ENCODE measurements at places on chromosomes 11 and 22.

DNA sequence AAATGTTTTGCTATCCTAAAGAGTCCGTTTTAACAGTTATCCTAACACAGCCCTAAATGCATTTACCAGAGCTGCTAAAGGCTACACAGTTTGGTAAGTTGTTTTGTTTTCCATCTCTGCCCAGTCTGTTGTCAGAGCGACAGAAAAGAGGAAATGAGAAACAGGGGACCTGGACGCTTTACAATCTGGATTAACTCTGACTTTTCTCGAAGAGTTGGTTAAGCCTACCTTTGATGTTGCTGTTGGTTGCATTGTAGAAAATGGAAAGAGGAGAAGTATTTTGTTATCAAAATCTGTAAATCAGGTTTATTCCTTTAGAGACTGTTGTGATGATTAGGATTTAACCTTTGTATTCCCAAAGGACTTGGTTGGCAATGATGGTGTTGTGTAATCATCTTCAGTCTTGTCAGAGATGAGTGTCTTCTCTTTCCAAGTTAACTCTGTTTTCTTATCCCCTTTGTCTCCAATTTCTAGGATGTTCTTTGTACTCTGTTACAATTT is 481 bp downstream of the ANGPTL5 start:
- DNase-seq, result no peak

DNA sequence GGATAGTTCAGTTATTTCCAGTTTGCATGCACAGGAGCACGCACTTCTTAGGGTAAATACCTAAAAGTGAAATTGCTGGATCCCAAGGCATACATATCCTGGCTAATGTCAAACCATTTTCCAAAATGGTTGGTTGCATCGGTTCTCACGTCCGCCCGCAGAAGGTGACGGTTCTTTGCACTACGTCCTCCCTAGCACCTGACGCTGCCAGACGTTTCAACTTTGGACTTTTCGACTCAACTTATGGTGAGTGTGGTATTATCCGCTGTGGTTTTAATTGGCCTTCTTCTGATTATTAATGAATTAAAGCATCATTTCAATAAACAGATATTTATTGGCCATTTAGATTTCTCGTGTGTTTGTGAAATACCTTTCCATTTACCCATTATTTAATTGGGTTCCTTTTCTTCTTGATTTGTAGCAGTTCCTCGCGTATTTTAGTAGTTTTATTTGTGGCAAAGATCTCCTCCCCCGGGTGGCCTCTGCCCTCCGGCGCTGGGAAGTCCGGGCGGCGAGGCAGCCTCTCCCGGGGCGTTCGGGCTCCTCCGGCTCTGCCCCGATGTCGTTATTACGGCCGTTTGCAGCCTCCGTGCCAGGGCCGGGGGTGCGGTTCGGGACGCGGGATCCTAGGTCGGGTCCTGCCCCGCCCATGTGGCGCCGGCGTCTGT is at the start of gene JHY:
TSS of gene JHY (plus strand) at position 571 of the 668 bp plus-strand sequence. CDS start 3,091 bp downstream, outside the sequence.
- no peak for DNase-seq

GRCh38 chr11:104361975-104362374 is 198.0 kb upstream of the PDGFD start:
- DNase-seq, result no peak

DNA sequence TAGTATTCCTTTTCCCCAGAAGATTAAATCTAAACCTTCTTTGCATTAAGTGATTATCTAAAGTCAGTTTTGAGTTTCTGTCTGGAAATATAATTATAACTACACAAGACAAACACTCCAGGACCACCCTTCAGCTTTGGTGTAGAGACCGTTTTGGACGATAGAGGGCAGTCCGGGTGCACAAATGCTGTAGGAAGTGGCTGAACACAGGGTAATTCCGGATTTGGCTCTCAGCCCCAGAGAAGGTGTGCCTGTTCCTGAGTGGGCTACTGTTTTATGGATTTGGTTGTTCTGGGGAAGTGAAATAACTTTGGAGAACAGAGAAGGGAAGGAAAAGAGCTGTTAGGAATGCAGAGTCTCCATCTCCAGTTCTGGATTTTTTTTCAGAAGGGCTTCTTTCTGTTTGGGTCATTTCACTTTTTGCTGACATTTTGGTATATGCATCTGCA is 14.8 kb downstream of the EXT2 start:
- no peak for DNase-seq

DNA sequence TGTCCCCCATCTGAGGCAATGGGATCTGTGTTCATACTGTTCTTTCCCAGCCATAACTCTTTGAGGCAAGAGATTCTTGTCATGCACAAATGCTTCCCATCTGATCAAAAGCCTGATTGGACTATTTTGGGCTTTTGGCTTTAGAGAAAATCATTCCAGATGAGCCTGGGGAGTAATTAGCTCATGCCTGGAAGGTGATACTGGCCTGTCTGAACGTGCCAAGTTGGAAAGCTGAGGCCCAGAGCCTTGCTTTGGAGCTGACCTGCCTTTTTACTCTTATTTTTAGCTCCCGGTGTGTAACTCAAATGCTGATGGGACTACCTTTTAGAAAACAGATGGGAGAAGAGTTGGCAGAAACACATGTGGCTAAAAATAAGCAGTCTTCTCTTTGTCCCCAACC is 105.0 kb downstream of the DBX1 start:
- DNase-seq, result no peak

DNA sequence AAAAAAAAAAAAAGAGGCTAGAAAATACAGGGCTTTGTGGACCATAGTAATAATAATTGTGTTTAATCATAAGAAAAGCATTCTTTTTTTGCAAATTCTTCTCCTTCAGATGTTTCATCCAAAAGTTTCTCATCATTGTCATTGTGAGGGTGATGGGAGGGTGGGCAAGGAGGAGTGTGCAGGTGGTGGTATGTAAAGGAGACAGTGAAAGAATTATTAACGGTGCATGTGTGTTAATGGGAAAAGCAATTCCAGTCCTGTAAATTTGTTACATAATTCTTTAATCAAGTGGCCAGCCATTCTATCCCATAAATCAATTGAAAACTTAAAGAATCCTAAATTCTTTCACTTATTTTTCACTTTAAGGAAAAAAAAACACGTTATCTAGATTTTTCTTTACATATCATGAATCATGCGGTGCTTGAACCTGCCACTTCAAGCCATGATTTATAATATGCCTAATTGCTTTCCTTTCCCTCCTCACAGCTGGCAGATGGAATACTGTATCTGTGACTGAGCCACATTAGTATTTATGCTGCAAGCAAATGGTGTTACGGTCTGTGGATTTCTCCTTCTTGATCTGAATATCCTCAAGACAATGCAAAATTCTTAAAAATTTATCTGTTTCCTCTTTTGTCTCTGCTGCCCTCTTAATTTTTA is 318.5 kb downstream of the JRKL start:
- DNase-seq, result no peak

DNA sequence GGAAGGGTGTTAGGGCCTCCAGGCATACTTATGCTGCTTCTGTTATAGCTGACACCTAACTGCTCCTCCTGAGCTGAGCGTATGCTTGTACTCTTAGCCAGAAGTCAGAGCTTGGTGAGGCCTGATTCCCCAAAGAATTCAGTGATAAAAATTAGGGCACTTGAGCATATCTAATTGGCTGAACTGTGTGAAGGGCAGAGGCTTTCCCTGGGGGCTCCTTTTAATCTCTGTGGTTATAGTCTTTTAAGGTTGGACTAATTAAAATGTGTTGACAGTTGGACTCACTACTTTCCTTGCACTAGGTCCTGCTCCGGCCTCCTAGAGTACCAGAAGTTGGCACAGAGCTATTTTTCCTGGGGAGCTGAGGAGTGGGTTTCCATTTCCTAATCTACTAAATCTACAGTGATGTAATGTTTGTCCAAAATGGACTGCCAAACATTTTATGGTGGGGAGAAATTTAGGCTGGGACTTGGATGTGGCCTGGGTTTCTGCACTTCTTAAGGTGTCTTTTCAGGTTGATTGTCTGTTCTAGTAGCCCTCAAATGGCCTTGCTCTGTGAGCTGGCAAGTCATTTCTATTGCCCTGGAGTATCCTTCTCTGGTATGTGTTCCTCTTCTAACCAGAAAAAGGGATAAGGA is 18.4 kb downstream of the STIM1 start:
- DNase-seq, result no peak

GRCh38 chr11:4645974-4646373 is 2.2 kb downstream of the OR51E1 start:
- no peak for DNase-seq

- no peak for DNase-seq
Measured at GRCh38 chr11:124123622-124124021, 8.4 kb downstream of the VWA5A start.

- no peak for DNase-seq
Measured at GRCh38 chr11:44382656-44383240, 72.8 kb upstream of the ALX4 start.

GRCh38 chr11:84981301-84981700 is 645.8 kb downstream of the DLG2 start:
- DNase-seq, result no peak

DNA sequence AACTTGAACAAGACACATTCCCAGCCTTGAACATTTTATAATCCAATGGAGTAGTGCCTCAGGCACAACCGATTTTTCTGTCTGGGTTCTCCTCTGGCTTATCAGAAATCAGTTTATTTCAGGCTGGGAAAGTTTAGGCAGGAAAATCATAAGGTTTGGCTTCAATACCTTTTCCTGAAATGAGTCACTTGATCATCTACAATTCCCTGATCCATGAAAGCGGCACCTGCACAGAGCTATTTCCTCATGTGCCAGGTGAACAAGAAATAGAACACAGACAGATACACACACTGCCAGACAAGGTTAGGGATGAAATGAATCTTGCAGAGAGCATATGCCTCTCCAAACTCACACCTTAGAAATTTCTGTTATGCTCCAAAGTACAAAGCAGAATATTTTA is 106.7 kb upstream of the OR9G4 start:
- no peak for DNase-seq

GRCh38 chr11:70001246-70001645 is 76.9 kb upstream of the ANO1 start:
- DNase-seq, result no peak

DNA sequence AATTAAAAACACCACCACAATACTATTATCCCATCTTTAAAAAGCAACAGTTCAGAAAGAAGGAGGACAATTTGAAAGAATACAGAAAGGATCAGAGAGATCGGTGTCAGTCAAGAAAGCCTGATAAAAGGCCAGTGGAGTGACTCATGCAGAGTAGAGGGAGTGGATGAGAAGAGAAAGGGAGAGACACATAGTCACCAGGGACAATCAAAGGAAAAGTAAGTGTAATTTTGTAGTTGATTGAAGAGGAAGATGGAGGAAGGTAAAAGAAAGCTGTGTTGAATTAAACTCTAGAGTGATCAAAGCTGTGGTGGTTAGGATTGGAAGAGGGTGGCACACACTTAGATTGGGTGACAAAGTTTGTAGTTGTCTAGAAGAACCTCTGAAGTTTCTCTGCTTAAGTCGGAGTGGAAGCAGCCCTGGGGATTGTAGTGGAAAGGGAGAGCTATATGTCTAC is 14.1 kb downstream of the SPECC1L start:
- DNase-seq, result no peak

DNA sequence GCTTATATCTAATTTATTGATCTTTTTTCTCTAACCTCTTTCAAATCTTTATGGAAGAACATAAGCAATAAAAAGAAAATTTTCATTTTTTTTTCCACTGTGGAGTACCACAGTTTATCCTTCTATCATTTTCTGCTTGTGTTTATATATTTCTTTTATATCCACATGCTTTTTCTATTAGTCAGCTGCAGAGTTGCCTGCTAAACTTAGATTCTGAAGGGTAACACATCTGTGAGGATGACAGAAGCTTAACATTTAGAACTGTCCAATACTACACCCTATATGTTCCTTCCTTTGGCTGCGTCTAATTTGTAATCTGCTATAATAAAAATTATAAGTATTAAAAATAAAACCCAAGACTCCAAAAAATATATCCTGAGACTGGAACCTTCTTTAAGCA is 20.8 kb downstream of the CCDC90B start:
- no peak for DNase-seq

DNA sequence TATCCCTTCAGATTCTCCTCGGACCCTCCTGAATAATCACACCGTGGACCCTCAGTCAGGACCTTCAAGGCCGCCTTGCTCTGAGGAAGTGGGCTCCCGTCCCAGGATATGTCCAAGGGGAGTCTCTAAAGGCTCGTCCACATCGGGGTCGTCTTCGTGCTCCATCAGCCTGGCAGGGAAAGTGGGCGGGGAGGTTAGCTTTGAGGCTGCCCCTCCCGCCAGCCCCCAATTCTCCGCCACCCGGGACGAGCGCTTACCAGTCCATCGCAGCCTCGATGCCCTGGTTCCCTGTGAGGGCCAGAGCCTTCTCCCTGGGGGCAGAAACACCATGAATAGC is 472 bp downstream of the UBXN1 start:
- DNase-seq, result no peak

- DNase-seq, result no peak
Measured at GRCh38 chr11:72391638-72392423, 42.5 kb downstream of the CLPB start.

- no peak for DNase-seq
Measured at GRCh38 chr22:23206915-23207314, 26.6 kb downstream of the BCR start.

DNA sequence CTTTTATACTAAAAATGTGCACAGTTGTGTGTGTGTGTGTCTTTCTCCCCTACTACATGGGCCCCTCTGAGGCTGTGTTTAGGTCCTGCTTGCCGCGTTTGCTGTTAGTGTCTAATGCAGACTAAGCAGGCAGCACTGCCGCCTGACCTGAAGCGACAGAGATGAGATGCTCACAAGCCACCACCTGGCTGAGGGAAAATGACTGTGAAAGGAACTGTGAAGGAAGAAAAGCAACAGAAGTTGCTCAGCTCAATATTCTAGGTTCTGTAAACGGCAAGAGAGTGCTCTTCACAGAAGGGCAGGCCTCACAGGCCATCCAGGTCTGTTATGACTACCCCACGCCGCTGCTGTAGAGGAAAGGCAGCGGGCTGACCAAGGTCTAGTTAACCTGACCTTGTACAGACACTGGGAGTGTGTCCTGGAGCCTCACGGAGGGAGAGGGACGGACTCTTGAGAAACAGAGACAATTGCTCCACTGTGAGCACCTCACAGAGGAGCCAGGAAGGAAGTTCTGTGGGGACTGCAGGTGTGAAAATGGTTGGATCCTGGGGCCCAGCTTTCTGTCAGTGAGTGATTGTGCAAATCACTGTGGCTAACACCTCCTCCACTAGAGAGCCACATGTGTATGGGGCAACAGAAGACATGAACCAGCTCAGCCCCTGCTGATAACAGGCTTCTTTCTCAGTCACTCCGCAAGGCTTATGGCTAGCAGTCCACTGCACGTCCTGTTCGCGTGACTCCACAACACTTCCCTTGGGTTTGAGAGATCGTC is 31.3 kb upstream of the YPEL1 start:
- peak; percentile 36 for DNase-seq

DNA sequence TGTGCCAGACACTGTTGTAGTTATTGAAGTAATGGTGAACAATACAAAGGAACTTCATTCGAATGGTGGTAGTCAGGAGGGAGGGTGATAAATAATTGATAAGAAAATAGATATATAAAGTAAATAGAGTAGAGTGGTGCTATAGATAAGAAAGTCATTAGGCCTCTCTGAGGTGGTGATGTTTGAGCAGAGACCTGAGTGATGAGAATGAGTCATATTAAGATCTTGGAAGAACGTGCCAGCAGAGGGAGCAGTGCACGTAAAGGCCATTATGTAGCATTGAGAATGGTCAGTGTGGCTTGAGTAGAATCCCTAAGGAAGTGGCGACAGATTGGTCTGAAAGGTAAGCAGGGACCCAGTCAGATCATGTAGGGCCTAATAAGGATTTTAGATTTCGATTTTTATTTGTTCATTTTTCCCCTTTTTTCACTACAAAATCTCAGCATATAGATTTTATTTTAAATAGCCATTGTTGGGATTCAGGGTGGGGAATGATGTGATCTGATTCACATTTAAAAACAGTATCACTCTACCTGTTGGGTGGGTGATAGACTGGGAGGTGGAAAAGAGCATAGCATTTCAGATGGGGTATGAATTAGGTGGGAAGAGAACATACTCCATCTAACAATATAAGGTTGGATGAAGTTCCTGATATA is 44.7 kb downstream of the CCDC90B start:
- no peak for DNase-seq

Measured in T-helper 1 cell (primary cell).